ENCODE measurements at places on chromosomes 11 and 22.

DNA sequence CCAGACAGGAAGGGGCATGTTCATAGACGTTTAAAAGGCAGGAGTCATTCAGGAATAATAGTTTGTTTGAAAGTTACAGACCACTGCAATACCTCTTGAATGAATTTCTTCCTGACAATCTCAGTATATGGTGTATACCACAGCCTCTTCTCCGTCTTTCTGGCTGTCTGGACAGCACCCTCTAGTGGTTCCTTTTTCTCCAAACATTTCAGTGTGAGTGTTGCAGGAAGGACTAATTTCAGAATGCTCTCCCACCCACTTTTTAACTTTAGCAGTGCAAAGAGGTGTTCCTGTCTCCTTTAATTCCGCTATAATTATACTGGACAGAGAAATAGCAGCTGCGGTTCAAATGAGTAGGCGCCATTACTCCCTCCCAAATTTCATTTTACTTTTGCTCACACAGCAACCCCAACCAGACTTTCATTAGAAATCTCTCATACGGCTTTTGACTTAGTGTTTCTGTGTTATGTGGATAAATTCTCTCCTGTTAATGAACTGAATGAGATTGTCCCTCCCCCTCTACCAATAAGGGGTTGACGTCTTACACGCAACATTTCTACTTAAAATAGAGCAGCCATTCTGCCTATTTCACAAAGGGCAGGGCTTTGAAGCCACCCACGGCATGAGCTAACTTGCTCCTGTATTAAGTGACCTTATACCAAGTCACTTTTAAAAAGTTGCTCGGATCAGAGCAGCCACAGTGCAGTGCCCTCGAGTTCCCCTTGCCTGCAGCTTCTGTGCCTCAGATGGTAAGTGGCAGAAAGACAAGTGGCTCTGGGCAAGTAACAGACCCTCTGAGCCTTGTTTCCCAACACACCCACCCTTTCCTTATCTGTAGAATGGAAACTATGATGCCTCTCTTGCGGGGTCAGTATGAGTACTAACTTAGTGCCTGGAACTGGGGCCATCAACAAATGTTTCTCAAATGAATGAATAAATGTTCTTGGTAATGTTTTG, 368.6 kb downstream of the OPCML start:
- DNase-seq: no peak

DNA sequence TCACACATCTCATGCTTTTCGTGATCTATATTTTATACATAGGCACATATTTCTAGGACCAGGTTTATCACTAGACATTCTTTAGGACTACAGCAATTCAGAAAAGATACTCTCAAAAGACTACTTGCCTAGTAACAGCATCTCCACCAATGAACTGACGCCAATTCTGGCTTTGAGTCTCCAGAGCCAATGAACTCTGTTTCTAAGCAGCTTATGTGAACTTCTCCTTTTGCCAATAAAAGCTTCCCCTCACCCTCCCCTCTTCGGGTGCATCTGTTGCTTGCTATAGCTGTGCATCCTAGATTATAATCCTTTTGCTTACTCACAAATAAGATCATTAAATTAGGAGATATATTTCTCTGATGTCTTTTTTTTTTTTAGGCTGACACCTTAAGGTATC, 11.4 kb upstream of the ANKK1 start:
- no peak for DNase-seq

DNA sequence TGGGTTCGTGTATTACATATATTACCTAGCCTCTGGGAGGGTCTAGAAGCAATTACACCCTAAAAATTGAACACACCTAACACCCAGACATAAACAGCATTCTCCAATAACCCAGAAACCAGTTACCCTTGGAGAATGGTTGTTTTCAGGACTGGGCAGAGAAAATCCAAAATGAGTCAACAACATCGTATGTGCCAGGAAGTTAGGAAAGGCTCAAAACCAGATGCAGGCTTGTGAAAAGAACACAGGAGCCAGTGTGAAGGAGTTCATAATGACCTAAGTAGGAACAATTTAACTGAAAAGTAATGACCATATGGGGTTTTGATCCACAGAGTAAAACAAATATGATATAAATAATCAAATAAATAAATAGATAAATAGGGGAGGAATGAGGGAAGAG, 5.1 kb upstream of the CLPB start:
- DNase-seq: no peak

GRCh38 chr11:80720295-80720694, 1279.5 kb upstream of the TENM4 start:
- no peak for DNase-seq

- no peak for DNase-seq
Measured at GRCh38 chr11:11432621-11433319, 79.7 kb upstream of the CSNK2A3 start.

DNA sequence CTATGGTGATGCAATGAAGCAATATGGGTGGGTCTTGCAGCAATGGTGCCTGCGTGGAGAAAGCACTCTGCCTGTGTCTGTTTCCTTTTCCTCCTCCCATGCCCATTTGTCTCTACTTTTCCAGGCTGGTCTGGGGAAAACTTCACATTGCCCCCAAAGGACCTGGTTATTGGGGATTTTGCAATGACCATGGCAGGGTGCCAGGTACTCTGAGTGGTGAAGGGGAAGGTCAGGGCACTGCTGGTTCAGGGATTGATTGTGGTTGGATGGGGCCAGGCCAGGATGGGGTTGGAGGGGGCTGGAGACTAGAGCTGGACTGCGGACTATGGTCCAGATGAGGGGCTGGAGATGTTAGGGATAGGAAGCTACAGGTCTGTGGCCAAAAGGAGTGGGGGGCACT, 92.1 kb downstream of the INSC start:
- no peak for DNase-seq

DNA sequence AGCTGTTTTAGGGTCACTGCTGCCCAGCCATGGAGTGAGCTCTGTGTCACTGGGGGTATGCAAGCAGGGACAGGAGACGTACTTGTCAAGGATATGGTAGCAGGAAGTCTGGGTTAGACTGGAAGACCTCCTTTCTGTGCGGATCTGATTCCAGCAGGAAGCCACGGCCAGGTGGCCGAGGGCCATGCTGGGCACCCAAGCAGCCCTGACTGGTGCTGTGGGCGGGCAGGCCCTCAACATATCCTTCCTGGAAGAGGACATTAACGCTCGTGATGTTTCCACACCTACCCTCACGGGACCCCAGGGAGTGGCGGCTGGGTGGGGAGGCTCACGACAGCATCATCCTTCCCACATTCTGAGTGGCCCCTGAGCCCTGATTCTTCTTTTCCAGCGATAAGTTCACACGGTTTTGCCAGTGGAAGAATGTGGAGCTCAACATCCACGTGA, 8.7 kb upstream of the ANKRD13D start:
- no peak for DNase-seq

DNA sequence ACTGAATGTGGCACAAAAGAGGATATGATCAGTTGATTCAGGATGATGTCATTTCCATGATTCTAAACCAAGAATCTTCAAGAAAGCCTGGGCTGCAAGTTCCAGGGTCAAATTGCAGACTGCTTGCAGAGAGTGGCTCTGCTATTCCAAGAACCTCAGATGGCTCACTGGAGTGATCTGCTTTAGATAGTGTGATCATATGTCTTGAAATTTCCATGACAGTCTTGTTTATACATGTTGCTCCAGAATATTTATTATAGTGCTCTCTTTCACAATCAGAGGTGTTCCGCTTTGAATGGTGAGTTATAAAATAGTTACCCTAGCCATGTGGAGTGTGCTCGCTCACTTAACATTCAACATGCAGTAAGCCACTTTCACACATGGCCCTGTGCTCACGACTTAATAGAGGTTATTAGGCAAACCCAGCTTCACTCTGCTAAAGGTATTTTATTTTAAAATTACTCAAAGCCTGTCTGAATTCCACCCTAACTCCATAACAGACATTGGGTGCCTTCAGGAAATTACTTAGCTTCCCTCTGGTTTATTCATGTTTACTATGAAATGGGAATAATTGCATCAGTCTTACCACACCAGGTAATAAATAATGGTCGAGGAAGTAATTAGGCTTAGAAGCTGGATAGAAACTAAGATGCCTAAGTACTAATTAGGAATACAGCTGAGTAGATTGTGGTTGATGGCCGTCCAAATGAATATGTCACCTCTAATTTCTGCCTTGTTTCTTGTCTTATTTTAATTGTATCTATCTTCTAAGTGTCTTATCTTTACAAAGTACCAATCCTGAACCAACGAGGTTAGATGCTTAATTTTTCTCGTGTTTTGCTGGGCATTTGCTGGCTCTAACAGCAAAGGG, 187.9 kb downstream of the ETS1 start:
- DNase-seq: no peak

DNA sequence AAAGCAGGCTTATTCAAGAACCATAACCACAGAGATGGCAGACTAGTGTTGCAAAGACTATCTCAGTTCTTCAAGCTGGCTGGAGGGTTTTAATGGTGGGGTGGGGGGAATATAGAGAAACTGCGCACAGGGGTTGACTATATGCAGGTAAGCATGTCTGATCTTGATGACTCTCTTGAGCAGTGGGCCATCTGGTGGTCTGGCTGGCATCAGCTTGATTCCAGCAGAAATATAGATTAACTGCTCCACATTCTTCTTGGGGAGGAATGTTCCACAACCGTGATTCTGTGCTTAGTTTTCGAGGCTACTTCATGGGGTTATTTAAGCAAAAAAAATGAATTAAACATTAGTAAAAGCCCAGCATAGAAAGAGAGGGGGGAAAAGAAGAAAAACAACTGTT, 158.8 kb upstream of the PGR start:
- DNase-seq: no peak

DNA sequence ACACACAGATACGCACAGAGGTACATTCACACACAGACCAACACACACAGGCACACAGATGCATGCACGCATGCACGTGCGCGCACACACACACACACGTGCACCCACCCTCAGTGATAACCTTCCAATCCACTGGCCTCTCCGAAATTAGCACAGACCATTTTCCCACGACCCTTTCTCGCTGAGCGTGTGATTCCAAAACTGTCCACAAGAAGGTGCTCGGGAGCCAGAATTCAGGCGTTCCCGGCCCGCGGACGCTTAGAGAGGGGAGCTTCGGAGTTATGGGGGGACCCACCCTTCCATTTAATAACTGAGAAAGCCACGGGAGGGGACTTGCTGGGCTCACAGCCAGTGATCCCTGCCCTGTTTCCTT, 33.8 kb upstream of the SLC35C1 start:
- DNase-seq: peak; percentile 19

DNA sequence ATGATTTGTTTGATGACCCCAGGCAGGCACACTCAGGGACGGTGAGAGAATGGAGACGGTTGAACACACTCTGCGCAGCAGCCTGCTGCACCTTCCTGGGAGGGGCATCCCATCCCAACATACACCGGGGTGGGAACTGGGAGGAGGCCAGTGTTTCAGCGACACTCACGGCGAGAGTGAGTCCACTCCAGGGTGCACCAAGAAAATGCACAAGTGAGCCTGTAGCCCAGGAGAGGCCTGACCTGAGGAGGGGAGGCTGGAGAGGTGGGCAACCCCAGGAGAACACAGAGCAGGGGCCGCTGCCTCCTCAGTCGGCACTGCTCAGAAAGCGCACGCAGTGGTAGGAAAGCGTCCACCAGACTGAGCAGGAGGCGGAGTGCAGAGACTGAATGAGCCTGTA, 54.5 kb downstream of the IGF2 start:
- DNase-seq: no peak

- DNase-seq: no peak
Measured at GRCh38 chr11:110336054-110336453, 39.6 kb upstream of the RDX start.

GRCh38 chr22:22388090-22388489, 120.5 kb downstream of the ZNF280B start:
- DNase-seq: no peak

GRCh38 chr11:15268598-15268997, 153.9 kb downstream of the INSC start:
- DNase-seq: no peak

DNA sequence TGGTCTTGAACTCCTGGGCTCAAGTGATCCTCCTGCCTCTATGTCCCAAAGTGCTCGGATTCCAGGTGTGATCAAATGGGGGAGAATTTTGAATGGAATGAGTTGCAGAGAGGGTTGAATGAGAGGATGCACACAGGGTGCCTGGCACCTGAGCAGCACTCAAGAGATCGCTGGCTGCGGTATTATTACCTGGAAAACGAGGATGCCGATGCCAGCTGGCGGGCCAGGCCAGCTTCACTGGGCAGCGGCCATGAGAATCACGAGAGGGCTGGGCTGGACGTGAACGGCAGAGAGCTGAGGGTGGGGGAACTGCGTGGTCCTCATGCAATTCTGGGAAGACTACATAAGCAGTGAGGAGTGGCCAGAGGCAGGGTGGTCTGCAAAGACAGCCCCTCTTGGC, 2.9 kb downstream of the MGAT3 start:
- no peak for DNase-seq

DNA sequence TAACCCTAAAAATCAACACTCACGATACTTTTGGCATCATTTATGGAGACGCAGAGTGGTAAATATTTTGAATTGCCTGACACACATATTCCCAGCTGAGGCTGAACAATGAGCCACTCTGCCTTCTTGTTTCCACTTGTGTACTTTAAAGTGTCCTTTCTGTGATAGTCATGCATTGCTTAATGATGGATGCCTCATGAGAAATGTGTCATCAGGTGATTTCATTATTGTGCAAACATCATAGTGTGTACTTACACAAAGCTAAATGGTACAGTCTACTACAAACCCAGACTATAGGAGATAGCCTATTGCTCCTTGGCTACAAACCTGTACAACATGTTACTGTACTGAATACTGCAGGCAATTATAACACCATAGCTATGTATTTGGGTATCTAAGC, 44.2 kb downstream of the MRE11 start:
- DNase-seq: no peak

DNA sequence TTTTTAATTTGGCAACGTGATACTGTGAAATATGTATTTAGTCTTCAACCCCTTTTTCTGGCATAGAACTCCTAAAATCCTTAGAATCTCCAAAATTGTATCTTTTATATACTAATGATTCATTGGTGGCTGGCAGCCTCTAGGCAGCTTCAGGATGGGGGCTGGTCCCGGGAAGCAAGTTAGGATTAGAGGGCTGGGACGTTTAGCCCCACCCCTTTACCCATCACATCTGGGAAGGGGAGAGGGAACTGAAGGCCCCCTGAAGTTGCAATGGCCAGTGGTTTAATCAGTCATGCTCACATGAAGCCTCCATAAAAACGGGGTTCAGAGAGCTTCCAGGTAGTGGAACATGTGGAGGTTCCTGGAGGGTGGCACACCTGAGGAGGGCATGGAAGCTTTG, 7.1 kb downstream of the IL17RA start:
- no peak for DNase-seq

GRCh38 chr11:33889296-33889695, 2.6 kb downstream of the LMO2 start:
- no peak for DNase-seq

- DNase-seq: no peak
Measured at GRCh38 chr11:18313965-18314763, 7.8 kb downstream of the HPS5 start.

DNA sequence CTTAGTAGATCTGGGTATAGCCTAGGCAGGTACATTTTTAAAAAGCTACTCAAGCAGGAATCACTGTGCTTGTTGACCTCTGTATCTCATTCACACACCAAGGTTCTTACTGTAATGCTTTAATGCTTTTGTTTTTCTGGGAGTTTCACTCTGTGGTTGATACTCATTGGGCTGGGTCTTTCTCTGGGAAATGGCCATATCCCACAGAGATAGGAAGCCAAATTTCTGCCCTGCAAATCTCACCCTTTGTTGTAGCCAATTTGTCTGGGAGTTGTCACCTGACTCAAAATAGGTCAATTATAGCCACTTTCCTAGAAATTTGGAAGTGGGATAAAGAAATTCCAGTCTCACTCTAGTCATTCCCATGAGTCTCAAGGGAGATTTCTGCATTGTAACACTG, 195.8 kb upstream of the BDNF start:
- no peak for DNase-seq

GRCh38 chr22:45880091-45880715, 96.8 kb downstream of the WNT7B start:
- DNase-seq: no peak

All from NCI-H187 treated with DMSO at 0.1 percent for 48 hours (cell line).